T-helper 1 cell (primary cell): ENCODE measurements at places on chromosomes 5 and 9.

GRCh38 chr9:2281031-2281802 lies 266.1 kb downstream of the SMARCA2 start:
- no peak for DNase-seq

DNA sequence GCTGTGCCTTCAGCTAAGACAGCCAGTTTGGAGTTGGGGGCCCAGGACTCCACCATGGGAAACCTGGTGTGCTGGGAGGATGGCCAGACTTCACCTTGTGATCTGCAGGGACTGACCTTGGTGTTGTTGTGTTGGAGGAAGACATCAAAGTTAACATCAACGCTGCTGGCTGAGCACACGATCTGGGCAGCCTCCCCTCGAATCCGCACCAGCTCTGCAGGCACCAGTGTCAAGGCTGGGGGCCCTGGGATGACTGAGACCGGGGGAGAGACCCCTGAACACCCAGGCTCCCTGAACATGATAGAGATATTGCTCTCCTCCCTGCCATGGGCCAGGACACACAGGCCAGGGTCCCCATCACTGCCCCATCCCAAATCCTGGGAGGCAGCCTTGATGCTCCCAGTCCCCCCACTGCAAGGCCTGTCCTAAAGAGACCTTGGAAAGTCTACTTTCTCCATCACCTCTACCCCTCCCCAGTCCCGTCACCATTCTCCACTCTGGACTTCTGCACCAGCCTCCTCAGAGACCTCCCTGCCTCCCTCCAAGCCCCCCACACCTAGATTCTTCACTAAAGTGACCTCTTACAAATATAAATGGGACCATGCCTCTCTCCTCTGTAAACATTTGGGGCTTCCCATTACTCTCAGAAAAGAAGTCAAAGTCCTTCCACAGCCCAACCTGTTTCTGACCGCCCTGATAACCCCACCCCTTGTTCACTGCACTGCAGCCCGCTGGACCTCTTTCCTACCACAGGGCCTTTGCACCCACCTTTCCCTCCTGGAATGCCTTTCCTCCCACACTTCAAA lies 8.2 kb downstream of the CSF1R start:
- no peak for DNase-seq

- DNase-seq, result no peak
These were observed 20.5 kb upstream of the CCL28 start for GRCh38 chr5:43432486-43433375.

- DNase-seq, result no peak
These were observed 363.3 kb downstream of the KDM4C start for GRCh38 chr9:7121055-7121454.

DNA sequence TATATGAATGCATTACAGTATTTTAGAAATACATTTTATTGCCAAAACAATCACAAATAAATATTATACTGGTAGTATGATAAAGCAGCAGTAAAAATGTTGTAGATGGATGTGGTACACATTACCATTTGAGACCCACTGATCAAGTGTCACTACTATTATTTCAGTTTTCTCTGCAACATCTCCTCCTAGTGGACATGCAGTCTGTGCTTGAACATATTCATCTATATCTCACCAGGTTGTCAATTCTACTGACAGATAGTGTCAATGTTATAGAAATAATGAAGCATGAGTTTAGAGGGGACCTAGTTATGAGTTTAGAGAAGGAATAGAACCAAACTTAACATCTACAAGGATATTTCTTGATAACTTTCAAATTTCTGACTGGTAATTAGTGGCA lies 39.2 kb upstream of the ELOVL7 start:
- no peak for DNase-seq

DNA sequence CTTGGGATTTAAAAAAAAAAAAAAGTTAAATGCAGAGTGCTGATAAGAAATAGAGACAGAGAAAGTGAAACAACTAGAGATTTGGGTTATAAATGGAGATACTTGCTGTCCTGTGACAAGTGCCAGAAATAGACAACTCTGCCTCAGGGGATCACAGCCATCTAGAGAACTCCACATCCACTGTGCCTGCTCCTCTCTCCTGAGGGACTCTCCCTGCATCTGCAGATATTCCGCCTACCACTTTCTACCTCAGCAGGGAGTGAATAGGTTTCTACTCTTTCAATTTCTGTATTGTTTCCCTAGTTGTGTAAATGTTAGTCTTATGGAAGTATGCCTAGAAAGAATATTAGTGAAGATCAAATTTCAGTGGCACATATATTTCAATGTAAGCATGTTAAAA lies 307.2 kb downstream of the HTR1A start:
- no peak for DNase-seq

DNA sequence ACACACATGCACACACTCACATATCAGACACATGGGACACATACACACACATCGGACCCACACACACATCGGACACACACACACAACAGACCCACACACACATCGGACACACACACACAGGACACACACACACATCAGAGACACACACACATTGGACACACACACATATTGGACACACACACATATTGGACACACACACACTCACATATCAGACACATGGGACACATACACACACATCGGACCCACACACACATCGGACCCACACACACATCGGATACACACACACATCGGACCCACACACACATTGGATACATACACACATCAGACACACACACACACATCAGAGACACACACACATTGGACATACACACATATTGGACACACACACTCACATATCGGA lies 12.8 kb upstream of the LAMC3 start:
- DNase-seq, result no peak

DNA sequence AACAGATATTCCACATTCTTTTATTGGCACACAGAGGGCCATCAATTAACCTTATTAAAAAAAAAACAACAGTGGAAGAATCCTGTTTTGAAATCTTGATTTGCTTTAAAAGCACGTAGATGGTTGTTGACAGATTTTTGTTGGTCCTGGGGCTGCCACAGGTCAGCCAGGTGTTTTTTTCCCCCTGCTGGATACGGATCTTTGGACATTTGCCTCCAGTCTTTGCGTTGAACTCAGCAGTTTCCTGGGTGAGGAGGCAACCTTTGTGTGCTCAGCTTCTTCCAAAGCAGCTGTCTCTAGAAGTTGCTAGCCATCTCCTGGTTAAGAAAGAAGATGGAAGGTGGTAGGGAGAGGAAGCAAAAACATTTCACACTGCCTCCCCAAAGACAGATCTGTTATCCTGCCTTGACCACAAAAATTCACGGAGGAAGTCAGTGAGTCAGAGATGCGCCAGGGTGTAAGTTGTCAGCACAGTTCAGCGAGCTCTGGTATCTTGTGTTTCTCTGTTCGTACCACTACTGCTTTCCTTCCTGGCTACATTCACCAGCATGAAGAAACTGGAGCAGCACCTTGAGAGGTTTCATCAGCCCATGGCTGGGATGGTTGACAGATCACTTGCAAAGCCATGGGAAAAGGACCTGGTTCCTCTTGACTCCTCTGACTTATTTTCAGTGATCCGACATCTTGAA lies 207.3 kb downstream of the ARHGAP26 start:
- DNase-seq, result no peak

DNA sequence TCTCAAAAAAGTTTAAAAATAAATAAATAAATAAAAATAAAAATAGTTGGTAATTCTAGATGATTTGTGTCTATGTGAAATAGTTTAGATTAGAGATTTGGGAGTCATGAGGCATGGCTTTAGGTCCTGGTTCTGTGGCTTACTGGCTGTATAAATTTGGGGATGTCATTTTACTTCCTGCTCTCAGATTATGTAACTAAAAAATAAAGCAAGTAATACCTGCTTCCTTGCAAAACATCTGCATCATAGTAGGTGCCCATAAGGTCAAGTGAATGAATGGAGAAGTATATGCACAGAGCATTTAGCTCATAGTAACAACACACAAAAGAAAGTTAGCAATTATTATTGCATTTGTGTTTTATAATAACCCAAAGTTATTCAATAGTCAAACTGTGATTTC lies 287.7 kb upstream of the TLE4 start:
- DNase-seq, result no peak

DNA sequence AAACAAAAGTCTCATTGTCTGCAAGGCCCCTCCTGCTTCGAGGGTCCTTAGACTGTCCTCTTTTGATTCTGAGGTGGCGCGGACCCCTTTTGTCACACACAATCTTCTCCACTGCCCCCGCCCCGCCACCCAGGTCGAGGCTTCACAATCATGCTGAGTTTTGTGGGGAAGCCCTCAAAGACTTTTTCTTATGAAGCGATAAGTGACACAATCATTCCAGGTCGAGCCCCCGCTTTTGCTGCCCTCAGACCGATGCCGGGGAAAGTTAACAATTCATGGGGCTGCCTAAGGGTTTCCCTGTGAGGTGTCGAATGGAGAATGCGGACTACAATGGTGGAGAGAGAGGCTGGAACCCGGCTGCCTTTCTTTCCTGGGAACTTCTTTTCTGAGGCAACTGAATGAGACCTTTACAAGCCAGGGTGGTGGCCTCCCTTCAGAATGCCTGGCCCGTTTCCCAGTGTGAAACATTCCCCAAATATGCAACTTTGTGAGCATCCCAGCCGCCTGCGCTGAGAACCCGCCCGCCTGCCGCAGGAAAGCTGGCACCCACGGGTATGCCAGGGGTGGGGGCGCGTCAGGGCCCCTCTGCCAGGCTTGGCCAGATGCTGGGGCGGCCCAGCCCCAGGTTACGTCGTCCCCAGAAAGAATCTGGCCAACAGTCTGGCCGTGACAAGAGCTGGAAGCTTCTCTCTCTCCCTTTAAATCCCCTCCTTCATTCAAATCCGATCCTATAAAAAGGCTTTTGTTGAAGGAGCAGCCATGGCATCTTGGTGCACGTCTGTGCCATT lies 71.9 kb downstream of the MAP1B start:
- no peak for DNase-seq

DNA sequence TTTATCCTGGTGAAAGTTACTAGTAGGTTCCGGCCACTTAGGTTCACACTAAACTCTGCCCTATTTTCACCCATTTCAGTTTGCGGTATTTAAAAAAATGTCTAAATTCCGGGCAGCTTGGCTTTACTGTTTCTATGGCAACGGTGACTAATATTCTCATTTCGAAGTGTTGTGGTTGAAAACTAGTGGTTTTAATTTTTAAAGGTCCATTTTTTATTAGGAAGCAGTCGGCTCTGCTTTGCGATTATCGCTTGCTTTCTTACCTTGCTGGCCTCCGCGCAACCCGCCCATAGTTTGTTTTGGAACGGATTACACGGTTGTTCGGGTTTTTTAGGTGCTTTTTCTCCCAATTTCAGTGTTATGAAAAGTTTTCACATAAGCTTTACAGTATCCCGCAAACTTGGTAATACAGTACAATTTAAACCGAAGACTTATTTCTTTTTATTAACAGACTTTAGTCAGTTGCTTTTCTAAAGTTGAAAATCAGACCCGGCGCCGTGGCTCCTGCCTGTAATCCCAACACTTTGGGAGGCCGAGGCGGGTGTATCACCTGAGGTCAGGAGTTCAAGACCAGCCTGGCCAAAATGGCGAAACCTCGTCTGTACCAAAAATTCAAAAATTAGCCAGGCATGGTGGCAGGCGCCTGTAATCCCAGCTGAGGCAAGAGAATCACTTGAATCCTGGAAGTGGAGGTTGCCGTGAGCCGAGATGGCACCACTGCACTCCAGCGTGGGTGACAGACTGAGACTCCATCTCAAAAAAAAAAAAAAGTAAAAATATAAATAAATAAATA lies 1.6 kb downstream of the KDM4C start:
- DNase-seq, result no peak

GRCh38 chr9:86201474-86202337 lies 57.8 kb downstream of the C9orf153 start:
- no peak for DNase-seq

GRCh38 chr5:135181653-135182052 lies 147.6 kb upstream of the PITX1 start:
- no peak for DNase-seq

GRCh38 chr5:178320281-178320855 lies 87.8 kb upstream of the PHYKPL start:
- DNase-seq, result no peak

GRCh38 chr9:1775230-1775629 lies 239.9 kb upstream of the SMARCA2 start:
- DNase-seq, result no peak

DNA sequence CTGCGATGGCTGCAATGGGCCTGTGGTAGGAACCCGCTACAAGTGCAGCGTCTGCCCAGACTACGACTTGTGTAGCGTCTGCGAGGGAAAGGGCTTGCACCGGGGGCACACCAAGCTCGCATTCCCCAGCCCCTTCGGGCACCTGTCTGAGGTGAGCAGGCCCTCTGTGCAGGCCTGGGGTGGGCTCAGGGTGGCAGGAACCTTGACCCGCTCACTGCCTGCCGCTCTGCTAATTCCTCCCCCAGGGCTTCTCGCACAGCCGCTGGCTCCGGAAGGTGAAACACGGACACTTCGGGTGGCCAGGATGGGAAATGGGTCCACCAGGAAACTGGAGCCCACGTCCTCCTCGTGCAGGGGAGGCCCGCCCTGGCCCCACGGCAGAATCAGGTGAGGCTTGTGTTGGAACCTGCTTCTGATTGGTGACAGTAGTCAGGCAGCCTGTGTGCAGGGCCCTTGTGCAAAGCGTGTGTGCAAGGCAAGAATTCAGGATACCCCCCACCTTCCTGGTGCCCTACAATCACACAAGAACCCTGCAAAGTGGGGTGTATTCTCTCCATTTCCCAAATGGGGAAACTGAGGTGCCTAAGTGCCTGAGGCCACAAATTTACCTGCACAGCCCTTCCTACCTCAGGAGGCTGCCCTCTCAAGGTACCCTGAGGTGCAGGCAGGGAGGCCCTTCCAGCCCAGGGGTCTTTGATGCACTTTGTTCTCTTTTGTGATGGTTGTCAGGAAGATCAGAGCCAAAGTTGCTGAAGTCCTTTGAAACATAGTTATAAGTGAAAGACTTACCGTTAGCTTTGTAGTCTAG lies 3.4 kb downstream of the SQSTM1 start:
- DNase-seq, result no peak

DNA sequence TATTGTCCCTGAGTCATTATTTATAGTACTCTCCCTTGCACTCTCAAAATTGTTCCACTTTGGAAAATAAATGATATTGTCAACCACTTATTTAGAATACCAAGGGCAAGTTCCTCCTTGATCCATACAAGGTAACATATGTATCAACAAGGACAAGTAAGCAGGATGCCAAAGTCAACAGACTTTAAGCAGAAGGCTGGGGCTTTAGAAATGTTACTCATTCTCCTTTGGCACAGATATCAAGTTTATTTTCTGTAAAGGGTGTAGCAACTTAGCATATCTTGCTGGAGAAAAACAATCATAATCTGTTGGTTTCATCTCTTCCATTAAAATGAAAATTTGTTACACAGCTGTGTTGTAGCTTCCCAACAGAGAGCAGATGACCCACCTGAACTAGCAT lies 248.7 kb upstream of the SLC30A5 start:
- no peak for DNase-seq

DNA sequence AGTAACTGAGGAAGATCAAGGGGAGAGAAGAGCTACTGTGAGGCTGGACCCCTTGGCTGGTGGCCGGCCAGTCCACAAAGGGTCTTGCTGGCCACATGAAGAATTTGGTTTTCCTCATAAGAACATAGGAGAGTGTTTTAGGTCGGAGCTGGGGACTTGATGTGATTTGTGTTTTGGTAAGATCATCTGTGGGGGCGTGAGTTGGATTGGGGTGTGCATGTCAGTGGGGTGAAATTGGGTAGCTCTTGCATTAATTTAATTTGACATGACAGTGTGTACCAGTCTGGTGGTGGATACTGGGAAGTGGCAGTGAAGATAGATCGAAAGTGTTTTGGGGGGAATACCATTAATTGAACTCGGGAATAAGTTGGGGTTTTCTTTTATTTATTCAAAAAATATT lies 8.6 kb downstream of the PAM start:
- no peak for DNase-seq
